K562 (cell line): ENCODE measurements at places on chromosomes 2 and 18. TPM values are rescaled to one million over a fixed set of nuclear protein-coding genes. Genes with fewer than 3 reads are reported as not detected.

DNA sequence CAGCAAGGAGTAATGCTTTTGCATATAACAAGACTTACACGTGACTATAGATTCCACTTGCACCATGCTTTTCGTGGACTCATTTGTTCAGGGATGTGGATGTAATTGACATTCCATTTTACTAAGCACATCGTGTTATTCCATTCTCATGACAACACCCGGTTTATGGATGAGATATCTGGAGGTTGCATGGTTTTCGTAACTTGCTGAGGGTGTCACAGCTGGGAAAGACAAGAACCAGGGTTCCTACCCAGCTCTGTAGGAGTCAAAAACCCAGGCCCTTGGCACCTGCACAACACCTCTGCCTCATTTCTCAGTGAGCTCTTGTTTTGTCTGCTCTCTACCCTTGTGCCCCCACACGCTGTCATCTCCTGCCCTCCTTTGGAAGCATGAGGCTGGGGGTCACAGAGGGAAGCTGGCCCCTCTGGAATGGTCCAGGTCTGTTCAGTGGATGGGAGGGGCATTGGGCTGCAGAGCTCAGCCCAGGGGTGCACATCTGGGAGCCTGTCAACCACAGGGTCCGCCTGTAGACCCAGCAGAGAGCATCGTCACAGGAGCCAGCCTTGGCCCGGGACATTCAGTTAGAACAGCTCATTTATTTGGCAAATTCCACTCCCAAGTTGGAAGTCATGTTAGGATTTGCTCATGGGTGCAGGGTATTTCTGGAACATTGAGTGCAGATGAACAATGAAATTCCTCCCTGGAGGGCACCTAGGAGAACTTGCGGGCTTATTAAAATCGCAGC, 120.1 kb upstream of the TWIST2 start:
- no peaks in the 10 kb centered on the region for H3K36me3 ChIP-seq
- H3K4me3 ChIP-seq, result no peak overlapping the region
- H3K27ac ChIP-seq, result no peak overlapping the region

SCYGR8 gene
- total RNA-seq, result not detected in 2 replicates

DNA sequence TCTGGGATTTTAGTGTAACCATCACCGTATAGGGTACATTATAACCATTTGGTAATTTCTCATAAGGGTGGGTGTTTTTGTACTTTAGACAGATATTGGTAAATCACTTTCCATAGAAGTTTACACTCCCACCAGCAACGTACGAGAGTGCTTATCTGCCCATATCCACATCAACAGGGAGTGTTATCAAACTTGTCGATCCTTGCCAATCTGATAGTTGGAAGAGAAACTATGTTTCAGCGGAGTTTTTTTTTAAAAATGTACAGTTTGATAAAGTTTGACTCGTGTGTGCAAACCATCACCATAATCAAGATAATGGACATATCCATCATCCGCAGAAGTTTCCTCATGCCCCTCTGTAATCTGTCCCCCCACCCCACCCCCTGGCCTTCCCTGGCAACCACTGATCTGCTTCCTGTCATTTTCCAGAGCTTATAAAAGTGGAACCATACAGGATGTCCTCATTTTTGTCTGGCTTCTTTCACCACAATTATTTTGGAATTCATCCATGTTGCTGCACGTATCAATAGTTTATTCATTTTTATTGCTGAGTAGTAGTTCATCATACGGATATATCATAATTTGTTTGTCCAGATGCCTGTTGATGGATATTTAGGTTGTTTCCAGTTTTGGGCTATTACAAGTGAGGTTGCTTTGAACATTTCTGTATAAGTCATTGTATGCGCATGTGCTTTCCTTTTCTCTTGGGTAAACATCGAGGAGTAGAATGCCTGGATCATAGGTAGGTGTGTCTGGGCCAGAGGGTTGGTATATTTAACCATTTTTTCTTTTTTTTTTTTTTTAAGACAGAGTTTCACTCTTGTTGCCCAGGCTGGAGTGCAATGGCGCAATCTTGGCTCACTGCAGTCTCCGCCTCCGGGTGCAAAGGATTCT, 18.6 kb downstream of the GLI2 start:
- no peaks in the 10 kb centered on the region for H3K36me3 ChIP-seq
- H3K27me3 ChIP-seq, result no peaks in the 10 kb centered on the region

CXCR1 gene
- total RNA-seq, result not detected in 2 replicates

MEP1B gene
- total RNA-seq, result not detected in 2 replicates

CTDP1 gene
- 15.1 and 19.2 TPM in 2 replicates for total RNA-seq

GRCh38 chr2:220748875-220749479, 823.1 kb downstream of the EPHA4 start:
- H3K36me3 ChIP-seq, result no peaks in the 10 kb centered on the region
- H3K4me1 ChIP-seq, result no peaks in the 10 kb centered on the region
- H3K27me3 ChIP-seq, result no peaks in the 10 kb centered on the region

GRCh38 chr2:47599171-47599570, 183.8 kb upstream of the MSH6 start:
- H3K4me3 ChIP-seq, result no peak overlapping the region
- no peaks in the 10 kb centered on the region for H3K4me1 ChIP-seq
- no peaks in the 10 kb centered on the region for H3K36me3 ChIP-seq
- H3K27ac ChIP-seq, result no peak overlapping the region

DNA sequence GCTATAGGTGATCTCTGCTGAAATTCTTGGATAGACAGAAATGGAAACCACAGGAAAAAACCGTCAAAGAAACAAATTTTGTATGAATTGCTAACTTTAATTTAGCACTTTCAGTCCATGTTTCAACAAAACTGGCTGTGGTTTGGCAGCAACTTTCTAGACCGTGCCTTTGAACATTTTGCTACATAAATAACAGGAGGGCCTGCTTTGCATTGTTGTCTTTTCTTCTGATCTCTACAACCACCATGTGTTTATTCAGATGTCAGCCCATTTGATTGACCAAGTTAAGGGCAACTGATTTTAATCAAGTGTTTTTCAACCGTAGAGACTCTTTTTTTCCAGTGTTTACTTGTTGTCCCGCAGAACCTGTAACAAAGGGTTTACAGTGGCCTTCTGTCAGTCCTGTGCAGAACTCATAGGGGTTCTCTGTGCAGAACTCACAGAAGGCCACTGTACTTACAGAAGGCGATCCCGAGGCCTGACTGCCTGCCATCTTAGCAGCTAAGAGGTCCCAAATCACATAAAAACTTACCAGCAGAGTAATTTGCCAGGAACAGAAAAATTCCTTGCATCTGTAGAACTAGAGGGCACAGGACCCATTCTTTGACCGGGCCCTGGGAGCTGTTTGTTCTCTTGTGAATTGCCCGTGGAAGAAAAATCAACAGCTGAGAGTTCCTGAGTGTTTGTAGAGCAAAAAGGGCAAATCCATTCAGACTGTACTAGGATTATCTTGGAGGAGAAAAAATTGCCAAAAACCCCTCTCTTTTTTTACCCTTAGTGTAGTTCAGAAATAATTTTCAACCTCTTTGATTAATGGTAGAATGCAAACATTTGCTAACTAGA, 120.6 kb downstream of the PRKRA start:
- DNase-seq, result no peak
- no peak overlapping the region for H3K27ac ChIP-seq
- H3K4me3 ChIP-seq, result no peak overlapping the region
- no peaks in the 10 kb centered on the region for H3K4me1 ChIP-seq

LTBP1 gene
- total RNA-seq, result 12.8 and 13.6 TPM in 2 replicates
